ENCODE measurements at places on chromosomes 3 and 15.

DNA sequence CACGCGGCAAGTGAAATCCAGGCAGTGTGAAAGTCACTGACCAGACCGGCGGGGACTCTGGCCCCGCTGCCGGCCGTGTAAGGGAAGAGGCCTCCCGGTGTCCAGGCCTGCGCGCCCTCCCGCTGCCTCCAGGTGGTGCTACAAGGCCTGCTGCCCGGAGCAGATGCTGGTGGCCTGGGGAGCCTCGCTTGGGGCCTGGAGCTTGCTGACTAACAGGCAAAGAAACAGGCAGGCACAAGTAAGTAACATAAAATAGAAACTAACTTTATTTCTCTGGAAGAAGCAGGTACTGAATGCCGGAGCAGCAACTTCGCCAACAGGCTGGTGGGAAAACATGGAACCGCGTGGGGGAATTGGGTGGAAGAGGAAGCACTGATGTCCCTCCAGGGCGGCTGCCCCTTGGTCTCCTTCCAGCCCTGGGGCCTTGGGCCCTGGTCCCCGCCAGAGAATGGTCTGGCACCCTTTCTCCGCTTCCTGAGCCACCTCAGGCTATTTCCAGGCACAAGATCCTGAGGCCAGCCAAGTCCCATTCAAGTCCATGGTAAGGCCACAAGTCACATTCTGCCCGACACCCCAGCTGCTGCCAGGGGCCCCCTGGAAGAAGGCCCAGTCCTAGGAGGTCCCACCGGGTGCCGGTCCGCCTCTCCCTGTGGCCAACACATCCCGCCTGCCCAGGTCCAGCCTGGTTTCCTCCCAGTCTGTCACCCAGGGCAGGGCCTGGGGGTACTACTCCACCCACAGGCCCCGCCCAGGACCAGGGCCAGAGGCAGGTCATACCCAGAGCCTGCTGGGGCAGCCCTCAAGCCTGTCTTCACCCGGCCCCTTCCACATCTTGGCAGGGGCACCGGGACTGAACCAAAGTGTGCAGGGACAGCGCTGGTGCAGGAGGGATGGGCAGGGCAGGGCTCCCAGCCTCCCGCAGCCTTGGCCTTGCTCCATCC is 45.0 kb downstream of the TNK2 start:
- no peak for DNase-seq

GRCh38 chr3:136696797-136697196 is 55.4 kb downstream of the STAG1 start:
- no peak for DNase-seq

DNA sequence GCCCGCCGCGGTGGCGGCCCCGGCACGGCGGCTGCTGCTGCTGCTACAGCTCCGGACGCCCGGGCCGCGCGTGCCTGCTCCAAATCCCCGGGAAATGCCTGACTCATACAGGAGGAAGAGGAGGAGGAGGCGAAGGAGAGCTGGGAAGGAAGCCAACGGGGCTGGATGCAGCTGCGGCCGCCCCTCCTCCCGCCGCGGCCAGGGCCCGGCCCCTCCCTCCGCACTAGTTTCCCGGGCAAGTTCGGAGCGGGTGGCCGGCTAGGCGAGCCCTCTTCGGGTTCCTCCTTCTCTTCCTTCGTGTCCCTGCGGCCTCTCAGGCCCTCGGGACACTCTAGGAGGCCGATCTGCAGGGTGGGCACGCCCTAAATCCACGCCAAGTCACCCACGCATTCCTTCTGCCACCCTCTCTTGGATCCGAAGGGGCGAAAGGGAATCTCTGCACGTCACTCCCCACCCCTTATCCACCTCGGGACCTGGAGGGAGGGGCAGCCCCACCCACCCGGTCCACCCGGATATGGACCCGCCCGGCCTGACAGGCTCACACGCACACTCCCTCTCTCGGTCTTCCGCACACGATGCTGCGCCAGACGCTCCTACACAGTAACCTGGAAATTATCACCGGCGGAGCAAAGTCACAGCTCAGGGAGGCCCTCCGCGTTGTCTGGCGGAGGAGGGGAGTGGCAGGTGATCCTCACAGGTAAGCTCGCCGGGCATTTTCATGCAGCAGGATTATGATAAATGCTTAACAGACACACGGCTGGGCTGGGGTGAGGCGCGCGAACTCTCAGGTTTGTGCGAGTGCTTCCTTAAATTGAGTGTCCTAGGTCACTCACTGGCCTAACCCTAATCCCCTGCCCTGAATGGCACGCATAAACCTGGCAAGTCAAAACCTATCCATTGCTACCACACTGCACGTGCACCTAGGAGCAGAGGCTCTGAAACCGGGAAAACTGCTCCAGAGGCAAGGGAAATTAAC is at the start of the genes OSBPL10 and ZNF860:
OSBPL10 (minus strand) TSS at position 57 of the 976 bp plus-strand sequence. CDS start 83 bp downstream, outside the sequence.
ZNF860 (plus strand) TSS at position 545 of the 976 bp plus-strand sequence. CDS start 7,330 bp downstream, outside the sequence.
- no peak for DNase-seq

DNA sequence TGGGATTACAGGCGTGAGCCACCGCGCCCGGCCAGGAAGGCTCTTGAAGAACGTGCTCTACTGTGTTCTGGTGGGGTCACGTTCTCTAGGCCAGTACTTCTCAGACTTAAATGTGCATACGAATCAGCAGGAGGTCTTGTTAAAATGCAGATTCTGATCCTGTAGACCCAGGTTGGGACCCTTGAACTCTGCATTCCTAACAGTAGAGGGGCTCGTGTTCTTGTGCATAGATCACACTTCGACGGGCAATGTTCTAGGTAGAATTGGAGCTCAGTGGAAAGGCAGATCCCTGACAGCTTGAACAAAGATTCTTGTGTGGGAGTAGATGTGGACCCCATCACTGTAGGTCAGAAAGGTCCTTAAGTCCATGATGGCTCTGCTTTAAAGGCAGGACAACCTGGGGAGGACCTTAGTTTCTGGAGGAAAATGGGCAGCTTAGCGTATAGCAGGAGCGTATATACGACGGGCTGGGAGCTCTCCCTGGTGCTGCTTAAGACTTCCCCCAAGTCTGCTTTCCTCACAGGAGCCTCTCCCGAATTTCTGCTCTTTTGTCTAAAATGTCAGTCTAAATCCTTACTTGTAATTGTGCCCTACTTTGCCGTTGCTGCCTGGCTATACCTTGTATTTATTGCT is 16.9 kb upstream of the FAM81A start:
- no peak for DNase-seq

DNA sequence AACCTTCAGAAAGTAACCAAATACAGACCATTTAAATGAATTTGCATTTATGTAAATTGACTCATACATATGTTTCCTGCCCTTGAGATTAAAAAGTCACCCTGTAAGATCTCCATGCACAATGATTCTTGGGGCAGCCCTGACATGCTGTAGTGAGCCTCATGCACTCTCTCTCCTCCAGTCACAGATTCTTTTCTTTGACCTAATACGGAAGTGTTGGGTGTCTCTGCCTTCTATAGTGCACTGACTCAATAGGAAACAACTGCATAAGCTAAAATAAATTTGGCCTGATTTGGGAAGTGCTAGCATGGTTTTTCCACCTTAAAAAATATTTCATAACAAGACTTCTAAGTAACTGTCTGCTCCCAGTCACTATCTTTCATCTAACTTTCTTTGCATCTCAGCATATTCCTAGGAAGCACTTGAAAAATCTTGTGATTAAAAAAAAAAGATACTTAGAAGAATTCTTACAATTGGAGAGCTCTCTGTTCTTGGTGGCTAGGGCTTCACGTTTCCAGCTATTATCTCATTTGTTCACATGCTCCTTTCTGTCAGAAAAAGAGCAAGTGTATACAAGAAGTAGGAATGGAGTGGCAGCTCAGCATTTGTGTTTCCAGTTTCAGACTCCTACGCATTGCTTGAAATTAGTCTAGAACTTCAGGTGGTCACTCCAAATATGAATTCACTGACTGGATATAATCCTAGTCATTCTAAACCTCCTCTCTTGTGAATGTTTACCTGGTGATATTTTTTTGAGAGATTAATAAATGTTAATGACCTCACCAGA is 207.9 kb upstream of the COL8A1 start:
- no peak for DNase-seq

GRCh38 chr3:108528459-108529252 is 18.3 kb upstream of the MYH15 start:
- DNase-seq: no peak

DNA sequence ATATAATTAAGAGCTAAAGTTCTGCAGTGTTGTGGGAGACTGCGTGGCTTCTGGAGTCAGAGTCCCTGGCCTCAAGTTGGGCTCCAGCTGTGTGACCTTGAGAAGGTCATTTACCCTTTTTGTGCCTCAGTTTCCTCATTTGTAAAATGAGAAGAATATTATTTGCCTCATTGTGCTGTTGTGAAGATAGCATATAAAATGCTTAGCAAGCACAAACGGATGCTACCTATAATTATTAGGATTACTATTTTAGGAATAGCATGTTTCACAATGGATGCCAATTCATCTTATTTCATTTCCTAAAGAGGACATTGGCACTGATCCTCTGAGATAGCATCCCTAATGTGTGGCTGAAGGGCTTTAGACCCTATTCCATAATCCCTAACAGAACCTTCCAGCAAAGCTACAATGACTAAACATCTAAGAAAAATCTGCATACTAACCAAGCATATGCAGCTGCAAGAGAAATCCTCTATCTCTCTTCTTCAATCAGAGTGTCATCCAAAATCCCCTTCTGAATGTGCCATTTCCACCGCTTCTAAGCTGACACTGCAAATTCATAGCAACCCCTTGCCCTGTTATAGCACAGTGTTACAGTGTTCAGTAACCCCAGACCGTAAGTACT is 148.3 kb downstream of the RBMS3 start:
- DNase-seq: no peak

- DNase-seq: no peak
These were observed 47.9 kb downstream of the NAALADL2 start for GRCh38 chr3:174907027-174907426.

DNA sequence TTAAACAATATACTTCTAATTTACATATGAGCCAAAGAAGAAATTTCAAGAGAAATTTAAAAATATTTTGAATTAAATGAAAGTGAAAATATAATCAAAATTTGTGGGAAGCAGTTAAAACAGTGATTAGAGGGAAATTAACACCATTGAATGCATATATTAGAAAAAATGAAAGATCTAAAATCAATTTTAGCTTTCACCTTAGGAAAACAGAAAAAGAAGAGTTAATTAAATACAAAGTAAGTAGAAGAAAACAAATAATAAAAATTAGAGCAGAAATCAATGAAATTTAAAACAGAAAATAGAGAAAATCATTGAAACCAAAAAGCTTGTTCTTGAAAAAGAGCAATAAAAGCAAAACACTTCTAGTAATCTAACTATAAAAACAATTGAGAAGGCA is 38.6 kb upstream of the AP3B2 start:
- DNase-seq: no peak

- no peak for DNase-seq
These were observed 65.9 kb downstream of the GPR176 start for GRCh38 chr15:39854161-39854560.

- DNase-seq: no peak
These were observed 168.2 kb downstream of the MBNL1 start for GRCh38 chr3:152436707-152437590.

DNA sequence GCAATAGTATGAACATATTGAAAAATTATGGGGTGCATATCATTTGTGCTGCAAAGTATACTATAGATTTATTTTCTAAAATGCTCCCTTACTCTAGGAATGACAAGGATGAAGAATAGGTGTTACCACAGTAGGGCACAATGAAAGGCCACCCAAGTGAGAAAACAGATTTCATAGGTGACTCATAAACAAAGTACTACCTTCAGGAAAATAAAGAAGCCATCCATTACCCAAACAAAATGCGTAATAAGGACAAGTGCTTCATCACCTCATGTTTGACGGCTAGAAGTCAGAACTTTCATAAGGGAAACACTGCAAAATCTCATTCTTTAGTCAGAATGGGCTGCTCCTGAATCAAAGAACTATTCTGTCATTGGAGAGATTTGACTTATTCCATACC is 116.6 kb downstream of the MFSD1 start:
- DNase-seq: no peak

DNA sequence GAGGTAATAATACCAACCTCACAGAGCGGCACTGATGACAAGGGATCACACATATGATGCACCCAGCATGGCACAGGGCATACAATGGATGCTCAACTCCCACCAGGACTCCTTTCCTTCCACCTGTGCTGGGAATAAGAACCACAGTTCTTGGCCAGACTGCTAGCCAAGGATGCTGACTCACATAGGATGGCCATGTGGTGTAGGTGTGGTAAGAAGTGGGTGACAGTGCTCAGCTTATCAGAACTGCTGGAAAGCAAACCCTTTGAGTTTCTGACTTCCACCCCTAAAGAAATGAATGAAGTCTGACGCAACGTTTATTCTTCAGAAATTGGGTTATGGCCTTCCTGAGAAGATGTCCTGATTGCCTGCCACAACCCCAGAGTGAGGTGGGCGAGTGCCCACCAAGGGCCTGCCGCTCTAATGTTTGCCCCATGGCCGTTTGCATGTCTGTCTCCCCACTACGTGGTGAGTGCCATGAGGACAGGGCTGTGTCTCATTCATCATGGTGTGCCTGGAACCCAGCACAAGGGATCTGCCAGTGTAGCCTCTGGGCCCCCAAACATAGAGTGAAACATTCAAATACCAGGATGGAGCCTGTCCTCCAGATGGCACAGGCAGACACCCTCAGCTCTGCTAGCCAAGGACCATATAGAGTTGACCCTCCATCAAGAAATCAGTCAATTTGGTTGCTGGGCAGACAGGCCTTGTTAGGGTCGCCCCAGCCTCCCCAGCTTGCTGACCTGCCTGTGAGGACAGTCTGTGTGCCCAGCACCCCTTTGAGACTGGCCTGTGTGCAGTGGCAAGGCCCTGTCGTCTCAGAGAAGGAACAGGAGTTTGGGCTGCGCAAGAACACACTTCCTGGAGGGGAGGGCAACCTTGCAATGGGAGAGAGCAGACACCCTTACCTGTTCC is 57.6 kb upstream of the SLCO2A1 start:
- no peak for DNase-seq

DNA sequence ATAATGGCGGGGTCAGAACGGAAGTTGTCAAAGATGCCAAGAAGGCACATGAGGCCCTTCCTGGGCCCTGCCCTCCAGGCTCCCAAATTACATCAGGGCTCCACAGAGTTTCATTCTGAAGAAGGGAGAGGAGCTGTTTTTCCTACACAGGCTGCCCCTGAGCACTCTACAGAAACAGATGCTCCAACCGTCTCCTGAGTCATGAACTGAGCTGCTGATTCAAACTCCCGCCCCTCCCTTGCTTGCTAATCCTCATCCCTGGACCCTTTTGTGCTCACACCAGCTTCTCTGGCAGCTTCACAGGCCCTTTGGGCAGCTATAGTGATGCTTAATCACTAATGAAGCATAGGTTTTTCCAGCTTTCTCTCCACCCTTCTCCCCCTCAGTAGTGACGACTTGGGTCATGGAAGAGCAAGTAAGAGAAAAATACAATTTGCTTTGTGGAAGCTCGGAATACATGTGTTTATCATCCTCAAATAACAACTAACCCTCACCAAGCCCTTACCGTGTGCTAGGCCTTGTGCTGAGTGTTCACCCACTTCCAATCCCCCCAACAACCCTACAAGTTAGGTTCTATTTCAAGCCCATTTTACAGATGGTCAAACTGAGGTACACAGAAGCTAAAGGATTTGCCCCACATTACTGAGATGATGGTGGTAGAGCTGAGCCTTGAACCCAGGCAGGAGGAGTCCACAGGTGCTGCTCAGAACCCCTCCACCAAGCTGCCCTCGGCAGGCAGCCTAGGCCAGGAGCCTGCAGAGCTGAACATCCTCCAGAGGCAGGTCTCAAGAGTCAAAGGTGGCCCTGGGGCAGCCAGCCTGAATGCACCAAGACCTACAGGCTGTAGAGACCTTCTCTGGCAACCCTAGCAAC is 21.9 kb downstream of the MEGF11 start:
- no peak for DNase-seq

GRCh38 chr3:135033737-135034136 is 238.7 kb downstream of the EPHB1 start:
- no peak for DNase-seq

GRCh38 chr3:185717121-185717520 is 107.7 kb downstream of the IGF2BP2 start:
- no peak for DNase-seq

- no peak for DNase-seq
These were observed at the start of gene TGM4 for GRCh38 chr3:44874308-44874707. Gene TGM4 (plus strand): TSS chr3:44874608. CDS start chr3:44874679, 71 bp downstream.
